ENCODE measurements at places on chromosomes 12 and 14.

DNA sequence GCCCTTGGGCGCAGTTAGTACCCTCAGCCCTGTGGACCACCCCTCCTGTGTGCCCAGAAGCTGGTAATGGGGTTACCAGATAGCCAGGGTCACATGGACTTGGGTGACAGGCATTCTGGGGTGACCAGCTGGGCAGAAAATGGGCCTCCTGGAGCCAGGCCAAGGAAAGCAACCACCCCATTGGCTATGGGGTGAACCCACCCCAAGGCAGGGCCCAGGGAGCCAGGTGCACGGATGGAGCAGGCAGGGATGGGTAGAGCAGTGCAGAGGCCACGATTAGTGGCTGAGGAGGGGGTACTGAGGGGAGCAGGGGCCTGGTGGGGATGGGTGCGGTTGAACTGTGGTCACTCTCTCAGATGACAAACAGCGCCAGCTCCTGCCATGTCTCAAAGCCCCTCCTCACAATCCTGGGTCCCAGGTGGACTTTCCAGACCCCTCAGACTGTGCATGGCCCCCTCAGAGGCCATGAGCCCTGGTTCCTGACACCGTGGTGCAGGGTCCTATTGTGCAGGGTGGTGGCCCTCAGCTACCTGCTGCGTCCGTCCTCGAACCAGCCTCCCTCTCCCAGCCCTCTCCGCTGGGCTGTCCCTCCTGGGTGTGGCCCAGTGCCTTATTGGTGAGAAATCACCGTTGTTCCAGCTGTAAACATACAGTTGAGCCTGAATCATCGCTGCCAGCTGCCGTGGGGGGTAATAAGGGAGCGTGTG, 23.4 kb upstream of the BEGAIN start:
- no peak for DNase-seq

DNA sequence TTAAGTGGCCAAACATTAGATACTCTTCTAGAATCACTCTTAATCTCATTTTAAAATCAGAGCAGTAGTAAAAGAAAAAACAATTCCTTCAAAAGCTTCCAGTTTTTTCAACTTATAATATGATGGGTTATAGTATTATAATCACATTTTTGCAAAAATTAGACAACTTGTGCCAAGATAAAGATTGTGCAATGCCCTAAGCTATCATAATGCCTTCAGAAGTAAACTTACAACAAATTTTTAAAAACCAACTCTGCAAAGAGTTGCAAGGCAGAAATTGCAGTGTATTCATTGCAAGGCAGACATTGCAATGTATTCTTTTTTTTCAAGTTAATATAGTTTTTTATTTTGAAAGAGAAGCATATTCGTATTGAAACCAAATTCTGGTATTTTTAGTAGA, 47.2 kb upstream of the KITLG start:
- DNase-seq: no peak

DNA sequence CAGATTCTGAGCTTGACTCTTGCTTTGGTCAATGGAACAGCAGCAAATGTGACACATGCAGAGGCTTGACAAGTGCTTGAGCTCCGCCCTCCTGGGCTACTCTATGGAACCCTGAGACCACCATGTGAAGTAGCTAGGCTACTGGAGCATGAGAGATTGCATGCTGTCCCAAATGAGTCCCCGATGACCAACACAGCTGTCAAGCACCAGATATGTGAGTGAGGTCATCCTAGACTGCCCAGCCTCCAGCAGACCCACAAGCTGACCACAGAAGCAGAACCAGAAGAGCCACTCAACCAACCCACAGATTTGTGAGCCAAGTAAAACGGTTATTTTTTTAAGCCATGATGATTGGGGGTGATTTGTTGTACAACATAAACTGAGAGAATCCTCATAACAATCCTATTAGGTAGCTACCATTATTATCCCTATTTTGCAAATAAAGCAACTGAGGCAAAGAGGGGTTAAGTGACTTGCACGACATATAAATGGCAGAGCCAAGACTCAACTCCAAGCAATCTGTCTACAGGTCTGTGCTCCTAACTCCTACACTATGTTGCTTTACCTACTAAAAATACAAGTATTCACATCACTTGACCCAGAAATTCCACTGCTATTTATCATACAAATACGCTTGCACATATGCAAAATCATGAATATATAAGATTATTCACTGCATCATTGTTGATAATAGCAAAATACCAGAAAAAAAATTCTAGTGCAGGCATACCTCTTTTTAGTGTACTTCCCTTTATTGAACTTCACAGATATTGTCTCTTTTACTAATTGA, 136.2 kb downstream of the NDUFA12 start:
- peak; percentile 67 for DNase-seq

DNA sequence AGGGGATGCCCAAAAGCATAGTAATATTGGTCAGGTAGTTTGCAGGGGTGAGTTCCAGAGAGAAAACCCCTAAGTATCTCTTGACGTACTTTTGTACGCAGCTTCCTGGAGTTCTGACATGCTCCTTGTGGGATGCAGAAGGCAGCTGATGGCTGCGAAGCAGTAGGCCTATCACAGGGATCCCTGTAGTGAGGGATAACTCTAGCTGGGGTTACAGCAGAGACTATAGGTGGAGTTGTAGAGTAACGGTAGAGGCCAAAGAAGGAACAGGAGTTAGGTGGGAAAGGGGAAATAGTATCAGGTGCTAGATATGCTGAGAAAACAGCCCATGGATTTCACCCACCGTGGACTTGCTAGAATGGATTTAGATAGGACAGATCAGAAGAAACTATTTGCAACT, 37.3 kb downstream of the MGST1 start:
- no peak for DNase-seq

All from suppressor macrophage treated with lipopolysaccharide for 1 hour (primary cell).